ENCODE measurements at places on chromosomes 4 and X.

DNA sequence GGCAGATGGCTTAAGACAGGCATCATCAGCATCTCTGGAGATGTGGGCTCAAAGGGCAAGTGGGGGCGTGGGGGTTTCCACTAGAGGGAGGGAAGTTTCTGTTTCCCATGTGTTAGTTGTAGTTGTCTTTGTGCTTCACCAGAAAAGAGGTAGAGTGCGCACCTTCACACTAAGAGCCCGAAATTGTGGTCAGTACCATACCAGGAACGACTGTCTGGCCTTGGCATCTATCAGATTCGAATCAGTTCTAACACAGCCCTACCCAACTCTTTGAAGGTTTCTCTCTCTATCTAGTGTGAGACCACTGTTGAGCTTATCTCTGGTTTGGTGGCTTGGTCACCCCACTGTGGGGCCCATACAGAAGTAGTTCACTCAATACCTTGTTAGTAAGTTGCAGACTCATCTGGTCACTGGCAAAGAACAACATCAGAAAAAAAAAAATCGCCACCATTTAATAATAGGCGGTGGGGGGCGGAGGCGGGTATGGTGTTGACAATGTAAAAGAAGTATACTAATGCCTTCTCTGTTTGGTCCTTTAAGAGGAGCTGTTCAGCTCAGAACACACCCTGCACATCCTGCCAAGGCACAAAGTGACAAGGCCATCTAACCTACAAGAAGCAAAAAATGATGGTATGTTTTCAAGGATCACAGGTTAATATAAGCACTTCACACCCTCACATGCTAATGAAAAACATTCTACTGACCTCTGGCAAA, 71.1 kb downstream of the NYX start:
- peak; percentile 48 for DNase-seq

GRCh38 chr4:73731968-73732610, 8.3 kb upstream of the CXCL8 start:
- no peak for DNase-seq

- no peak for DNase-seq
Measured at GRCh38 chr4:182188622-182189021, 54.6 kb upstream of the TENM3 start.

GRCh38 chr4:21802406-21802805, 146.2 kb downstream of the KCNIP4 start:
- DNase-seq, result no peak

DNA sequence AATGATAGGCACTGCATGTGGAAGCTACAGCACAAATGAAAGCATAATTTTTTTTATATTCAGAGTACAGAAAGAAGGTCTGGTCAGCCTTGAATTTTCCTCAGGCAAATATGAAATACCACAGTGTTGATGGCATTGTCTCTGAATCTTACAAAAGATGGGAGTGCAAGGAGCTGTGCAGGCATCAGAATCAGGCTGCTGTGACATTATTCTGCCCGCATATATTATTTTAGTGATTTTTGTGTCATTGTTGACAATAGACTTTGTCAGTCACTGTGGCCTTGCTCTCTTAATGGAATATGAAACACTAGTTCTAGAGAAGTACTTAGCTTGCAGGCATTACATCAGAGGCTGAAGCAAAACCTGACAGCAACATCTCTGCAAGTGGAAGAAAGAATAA, 42.5 kb downstream of the SYTL5 start:
- DNase-seq, result no peak

- no peak for DNase-seq
Measured at GRCh38 chr4:144565527-144566195, 80.3 kb upstream of the HHIP start.

- no peak for DNase-seq
Measured at GRCh38 chr4:37157476-37158167, 86.9 kb upstream of the NWD2 start.

GRCh38 chrX:136497556-136498052, at the start of gene HTATSF1:
TSS of gene HTATSF1 (plus strand) at chrX:136497592. CDS start at chrX:136497685, 93 bp downstream.
- DNase-seq, result no peak

GRCh38 chr4:173420324-173420752, 21.4 kb upstream of the SCRG1 start:
- no peak for DNase-seq

- DNase-seq, result no peak
Measured at GRCh38 chrX:142076633-142077032, 128.5 kb downstream of the MAGEC2 start.

GRCh38 chr4:164606478-164606877, 147.5 kb upstream of the SMIM31 start:
- DNase-seq, result no peak

DNA sequence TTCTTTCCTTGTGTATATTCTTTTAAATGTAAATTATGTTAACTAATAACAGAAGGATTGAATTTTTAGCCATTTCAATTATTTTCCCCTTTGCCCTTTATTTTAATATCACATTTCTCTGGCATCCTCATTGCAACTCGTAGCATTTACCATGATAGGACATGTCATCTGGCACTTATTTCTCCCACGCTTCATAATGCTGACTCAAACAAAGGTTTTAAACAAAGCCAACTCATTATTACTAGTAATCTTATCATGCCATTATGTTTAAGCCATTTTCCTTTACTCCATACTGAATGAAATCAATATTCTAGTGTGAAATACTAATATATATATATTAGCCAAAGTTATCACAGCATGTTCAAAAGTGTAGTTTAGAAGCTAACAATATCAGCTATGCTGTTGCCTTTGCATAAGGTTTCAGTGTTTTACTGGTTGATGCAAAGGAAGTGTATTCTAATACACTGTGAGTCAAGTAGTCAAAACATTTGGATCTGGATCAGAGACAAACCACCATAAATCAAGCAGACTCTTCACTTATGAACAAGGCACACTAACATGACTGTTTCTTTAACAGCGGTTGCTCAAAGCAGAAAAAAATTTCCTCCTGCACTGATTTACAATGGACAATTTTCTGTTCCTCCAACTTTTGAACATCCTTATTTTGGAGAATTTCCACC, 281.6 kb downstream of the SLC7A11 start:
- no peak for DNase-seq

DNA sequence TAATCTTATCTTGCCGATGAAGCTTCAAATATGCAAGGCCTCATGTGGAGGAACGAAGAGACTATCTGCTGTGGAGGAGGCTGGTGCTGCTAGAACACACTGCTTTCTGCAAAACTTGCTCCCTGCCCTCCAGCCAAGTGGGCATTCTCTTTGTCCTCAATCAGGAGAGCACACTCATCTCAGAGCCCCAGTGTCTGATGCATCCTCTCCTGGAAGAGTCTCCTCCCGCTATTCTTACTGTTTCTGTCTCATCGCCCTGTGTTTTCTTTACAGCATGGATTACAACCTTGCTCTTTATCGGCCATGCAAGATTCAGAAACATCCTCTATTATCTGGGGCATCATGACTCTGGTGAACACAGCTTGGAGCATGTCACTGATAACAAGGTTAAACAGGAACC, 68.2 kb upstream of the MTNR1A start:
- DNase-seq, result no peak

- DNase-seq, result no peak
Measured at GRCh38 chr4:145755802-145756201, 75.9 kb downstream of the C4orf51 start.

DNA sequence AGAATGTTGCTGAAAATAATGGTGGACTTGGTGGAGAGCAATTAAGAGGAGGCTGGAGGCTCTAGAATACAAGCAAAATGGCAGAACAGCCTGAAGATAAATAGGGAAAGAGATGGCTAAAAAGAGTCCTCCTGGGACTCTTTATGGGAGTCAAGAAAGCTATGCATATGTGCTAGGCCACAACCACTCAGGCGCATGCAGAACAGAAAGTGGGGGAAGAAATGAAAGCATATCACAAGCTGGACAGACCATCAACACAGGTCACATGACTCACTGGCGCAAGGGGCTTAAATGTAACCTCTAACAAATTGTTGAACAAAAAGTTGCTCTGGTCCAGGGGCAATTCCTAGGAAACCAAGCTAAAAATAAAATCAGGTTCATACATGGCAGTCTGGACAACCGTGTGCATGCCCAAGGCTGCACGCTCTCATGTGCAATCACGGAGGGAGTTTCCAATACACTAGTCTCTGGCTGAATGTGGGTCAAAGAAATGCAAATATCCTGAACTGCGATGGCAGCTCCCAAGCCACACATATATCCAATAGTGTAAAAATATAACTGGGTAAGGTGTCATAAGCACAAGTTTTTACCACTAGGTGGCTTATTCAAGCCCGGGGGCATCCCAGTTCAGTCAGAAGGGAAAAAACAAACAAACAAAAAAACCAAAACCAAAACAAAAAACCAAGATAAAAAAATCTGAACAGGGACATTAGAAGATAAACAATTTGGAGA, 45.4 kb downstream of the ZNF711 start:
- no peak for DNase-seq

DNA sequence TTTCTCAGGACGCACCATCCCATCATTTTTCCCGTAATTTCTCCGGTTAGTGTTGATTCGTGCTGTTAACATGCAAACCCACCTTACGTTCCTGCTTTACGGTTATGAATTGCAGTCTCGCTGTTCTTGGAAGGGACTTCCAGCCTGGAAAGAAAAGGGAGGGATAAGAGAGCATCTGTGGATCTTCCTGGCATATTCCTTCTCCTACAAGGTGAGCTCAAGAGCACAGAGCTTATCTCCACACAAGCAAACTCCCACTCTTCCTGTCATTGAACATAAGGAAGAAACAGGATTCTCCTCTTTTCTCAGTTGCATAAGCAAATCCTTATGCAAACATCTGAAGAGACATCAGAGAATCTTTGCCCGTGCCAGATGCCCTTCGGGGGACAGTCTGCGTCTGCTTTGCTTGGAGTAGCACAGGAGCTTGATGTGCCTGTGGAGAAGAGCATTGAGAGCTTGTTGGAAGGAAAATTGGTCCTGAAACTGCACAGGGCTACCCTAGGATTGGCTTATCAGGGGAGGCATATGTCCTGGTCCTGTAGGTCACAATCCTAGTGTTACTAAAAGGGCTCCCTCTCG, 127.0 kb downstream of the ASMT start:
- no peak for DNase-seq

- no peak for DNase-seq
Measured at GRCh38 chr4:33437406-33437805, 2717.2 kb downstream of the PCDH7 start.

- DNase-seq, result no peak
Measured at GRCh38 chr4:52925531-52925968, 63.4 kb downstream of the RASL11B start.

GRCh38 chrX:56726605-56727004, 2.4 kb upstream of the NBDY start:
- DNase-seq, result no peak

DNA sequence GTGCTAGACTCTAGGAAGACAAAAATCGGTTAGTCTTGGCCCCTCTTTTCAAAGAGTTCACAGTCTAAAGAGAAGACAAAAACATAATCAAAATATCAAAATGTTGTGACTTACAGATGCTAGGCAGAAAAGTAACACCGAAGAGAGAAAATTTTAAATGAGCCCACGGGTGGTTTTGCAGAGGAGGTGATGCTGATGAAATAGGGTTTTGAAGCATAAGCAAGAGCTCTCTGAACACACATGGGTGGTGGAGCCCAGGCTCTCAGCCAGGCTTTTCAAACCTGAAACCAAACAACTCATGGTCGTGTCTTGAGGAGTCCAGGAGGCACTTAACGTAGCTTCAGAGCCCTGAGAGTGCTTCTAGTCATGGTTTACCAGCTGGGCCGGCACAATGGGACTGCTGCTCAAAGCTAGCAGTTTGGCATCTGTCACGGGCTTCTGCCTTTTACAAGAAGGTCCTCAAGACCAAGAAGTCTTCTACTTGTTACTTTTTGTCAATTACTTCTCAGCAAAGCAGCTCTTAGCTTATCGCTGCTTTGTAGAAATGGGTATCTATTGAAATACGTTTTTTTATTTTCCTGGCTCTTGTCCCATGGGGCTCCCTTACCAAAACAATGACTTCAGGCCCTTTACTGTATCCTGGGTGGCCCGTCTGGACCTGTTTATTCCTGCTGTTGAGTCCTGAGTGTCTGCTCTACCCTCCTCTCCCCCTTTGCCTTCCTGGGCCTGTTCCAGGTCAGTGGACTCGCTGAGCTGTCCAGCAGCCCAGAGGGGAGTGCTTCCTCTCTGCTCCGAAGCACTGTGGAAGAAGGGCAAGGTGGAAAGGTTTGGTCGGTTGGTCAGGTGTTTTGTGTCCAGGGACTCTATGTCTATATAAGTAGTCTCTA, 69.5 kb downstream of the TNIP2 start:
- no peak for DNase-seq

DNA sequence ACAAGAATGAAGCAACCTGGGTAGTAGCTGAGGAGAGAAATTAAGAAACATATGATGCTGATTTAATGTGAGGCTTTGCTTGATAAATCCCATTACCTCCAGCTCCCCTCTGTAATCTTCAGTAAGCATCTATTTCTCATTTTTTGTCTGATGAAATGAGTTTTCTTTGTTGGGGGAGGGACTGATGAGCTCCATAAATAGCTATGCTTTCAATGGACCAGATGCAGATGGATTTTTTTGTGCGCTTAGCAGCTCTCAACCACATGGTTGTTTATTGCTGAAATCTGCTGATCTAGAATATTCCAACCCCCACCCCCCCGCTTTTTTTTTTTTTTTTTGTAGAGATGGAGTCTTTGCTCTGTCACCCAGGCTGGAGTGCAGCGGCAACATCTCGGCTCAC, 1082.0 kb downstream of the RAPGEF2 start:
- no peak for DNase-seq

- no peak for DNase-seq
Measured at GRCh38 chrX:16930392-16930791, 16.1 kb upstream of the REPS2 start.

DNA sequence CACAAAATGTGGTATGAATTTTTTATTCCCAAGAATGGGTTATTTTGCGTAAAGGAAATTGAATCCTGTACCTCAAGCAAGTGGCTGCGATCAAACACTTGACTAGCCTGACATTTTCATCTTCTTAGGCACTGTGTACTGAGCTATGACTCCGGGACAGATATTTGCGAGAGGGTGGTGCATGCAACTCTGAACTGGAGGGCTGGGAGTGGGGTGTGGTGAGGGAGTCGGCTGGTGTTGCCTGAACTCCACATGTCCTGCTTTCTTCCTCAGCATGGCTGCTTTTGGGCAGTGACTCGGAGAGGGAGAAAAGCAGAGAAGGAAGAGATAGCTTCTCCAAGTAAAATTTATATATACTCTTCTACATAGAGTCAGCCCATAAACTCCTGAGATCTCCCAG, 68.5 kb upstream of the GATB start:
- no peak for DNase-seq

Data from stimulated activated CD8-positive, alpha-beta memory T cell treated with anti-CD3 and anti-CD28 coated beads, Interleukin-15, amount 100 ng/mL, for 48 hours (primary cell).